ENCODE measurements at places on chromosomes 5 and 9.
A peak's percentile ranks its signal among the peaks of the same experiment; 100 is the strongest.

GRCh38 chr5:106423109-106423897 lies 1247.4 kb downstream of the EFNA5 start:
- no peak for DNase-seq

DNA sequence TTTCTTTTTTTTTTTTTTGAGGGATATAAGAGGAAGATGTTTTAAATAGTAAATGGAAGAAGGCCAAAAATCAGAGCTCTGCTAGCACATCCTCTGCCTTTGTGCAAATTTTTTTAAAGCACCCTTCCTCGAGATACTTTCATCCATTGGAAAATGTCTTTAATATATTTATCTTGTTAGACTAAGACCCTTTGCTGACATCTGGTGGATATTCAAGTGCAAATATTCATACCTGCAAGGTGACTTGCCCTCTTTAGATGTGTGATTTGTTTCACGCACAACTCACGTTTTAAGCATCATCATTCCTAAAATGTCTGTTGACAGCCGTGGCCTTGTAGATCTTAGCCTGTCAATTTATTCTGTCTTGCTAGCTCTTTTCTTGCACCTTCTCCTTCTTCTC lies 258.5 kb downstream of the AGTPBP1 start:
- no peak for DNase-seq

- no peak for DNase-seq
Observed at GRCh38 chr5:38466424-38467189, 89.8 kb downstream of the LIFR start.

- DNase-seq: no peak
Observed at GRCh38 chr5:158943057-158943456, 156.7 kb downstream of the EBF1 start.

DNA sequence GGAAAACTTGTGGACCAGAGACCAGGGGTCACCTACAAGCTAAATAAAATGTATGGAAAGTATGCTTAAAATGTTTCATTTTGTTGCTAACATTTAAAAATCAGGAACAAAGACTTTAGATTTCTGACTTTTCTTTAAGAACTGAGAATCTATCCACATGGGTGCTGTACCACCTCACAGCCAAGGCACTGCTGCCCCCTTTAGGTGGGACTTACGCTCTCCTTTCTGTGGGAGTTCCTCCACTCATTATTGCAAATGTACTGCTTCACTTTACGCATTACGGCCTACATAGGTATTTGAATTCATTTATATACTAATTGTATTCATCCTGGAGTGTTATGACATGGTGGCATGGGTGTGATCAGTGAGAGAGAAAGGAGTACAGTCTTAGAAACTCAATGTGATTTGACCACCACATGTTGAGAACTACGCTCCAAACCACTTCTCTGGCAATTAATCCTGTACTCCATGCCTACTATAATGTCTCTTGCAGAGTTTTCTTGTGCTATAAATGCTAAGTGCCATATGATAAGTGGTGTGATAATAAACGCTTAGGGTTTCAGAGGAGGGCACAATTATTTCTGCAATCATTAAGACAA lies 24.7 kb upstream of the CETN3 start:
- DNase-seq: peak; percentile 26

DNA sequence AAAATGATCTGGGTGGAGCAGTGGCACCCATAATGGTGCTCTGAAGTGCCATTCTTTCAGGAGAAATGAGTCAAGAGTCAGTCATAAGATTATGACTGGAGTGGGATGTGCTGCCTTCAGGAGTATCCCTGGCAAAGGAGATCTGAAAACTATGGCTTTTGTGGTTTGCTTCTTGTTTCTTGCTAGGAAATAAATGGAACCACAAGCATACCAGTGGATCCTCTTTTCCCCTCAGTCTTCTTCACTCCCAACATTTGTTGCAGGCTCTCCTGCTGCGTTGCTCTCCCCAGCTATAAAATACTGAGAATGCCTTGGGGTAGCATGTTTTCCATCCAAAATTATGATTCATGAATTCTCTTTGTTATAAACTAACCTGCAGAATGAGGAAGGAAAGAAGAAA lies 199.1 kb downstream of the NNT start:
- DNase-seq: no peak

GRCh38 chr5:51156838-51157237 lies 226.4 kb upstream of the ISL1 start:
- no peak for DNase-seq

- peak; percentile 20 for DNase-seq
Observed at GRCh38 chr9:112334432-112334841, 1.0 kb upstream of the PTBP3 start.

GRCh38 chr9:82164159-82164558 lies 175.6 kb downstream of the SPATA31D1 start:
- no peak for DNase-seq

DNA sequence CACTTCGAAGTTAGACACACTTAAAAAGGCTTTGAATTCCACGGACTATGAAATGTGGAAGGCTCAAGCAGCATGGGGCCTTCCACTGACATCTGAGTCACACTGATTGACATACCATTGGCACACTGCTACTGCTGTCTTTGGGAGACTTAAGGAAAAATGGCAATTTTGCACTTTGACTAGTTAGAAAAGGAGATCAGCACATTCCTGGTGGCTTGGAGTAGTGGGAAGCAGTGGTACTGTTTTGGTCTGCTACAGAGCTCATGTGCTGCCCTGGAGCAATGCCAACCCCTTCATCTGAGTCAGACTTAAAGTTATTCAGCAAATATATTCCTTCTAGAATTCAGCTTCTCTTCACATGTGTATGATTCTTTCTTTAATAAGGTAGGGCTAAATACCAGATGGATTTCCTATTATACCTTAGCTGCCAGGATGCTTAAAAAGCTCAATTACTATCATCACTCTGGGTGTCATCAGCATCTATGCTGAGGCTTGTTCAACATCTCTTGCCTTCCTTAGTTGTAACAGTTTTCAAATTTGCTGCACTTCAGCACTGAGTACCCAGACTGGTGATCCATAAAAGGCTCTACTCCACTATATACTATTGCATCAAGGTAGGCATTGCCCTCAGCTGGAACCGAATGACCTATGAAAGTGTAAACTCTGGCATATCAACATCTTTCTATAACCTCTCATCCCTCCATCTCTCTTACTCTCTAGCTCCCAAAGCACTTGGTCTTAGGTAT lies 42.3 kb upstream of the MOCS2 start:
- DNase-seq: no peak

DNA sequence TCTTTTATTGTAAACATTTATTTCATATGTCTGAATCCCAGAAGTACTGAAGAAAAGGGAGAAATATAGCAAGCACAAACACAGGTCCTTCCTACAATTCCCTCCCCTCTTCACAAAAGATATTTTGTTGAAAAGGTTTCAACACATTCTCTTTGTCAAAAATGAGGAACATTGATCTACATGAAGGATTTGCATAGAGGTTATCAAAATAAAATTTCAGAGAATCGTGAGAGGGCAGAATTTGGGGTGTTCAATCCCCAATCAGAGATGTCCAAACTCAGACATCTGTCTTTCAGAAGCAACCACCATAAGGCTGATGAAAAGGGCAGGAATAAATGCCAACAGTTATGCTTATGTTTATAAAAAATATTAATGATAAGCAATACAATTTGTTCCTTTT lies 69.2 kb downstream of the MARCHF3 start:
- DNase-seq: no peak

DNA sequence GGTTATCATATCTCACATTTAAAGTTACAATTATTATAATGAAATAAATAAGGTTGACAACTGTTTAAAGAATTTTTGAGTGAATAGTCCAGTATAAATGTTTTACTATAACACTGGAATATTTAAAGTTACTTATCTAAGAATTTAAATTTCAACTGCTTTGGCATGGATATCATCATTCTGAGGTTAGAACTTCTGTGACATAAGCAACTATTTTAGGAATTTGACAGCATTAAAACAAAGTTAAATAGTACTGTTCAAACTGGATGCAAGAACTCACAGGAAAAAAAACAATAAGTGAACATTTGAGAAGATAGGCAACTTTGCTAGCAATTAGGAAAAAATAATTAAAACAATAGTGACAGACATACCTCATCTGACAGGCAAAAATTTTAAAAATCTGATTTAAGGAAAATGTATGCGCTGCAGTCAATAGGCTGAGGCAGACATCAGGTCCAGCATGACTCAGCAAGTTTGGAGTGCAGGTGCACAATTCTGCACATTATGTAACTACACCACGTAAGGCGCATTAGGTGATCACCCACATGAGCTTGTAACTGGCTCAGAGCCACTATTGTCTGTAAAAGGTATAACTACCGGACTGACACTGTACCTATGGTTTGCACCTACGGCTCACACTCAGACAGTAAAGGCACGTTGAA lies 180.6 kb downstream of the PDE4D start:
- no peak for DNase-seq

DNA sequence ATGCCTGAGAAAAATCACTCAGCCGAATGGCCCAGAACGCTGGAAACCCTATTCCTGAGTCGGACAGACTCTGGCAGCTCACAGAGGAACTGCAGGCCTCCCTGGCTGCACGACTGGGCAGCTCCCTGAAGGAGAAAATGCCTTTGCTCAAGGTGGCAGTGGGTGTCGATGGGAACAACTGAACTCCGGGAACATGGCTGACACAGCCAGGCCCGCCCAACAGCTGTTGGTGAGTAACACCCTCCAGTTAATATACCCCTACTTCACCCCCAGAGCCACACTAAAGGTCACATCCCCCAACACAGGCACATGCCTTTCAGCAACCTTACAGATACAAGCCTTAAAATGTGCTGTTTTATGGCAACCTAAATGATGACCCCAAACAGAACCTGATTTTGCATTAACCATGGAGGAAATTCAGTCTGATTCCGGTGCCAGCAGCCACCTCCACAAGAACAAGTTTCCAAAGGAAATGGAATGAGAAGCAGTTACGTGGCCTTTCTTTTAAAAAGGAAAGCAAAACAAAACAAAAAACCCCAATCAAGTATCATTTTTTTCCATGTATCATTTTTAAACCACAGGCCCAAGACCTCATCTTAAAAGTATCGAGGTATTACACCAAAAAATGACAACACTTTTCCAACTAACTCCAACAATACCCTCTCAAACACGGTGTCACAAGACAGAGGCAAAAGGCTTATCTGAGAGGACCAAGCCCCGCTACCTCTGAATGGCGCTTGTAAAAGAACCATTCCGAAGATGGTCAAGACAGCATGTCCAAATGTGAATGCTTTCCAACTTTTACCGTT lies 3.1 kb downstream of the KLF9 start:
- peak; percentile 59 for DNase-seq

- no peak for DNase-seq
Observed at GRCh38 chr5:149794487-149794971, 64.4 kb downstream of the PPARGC1B start.

DNA sequence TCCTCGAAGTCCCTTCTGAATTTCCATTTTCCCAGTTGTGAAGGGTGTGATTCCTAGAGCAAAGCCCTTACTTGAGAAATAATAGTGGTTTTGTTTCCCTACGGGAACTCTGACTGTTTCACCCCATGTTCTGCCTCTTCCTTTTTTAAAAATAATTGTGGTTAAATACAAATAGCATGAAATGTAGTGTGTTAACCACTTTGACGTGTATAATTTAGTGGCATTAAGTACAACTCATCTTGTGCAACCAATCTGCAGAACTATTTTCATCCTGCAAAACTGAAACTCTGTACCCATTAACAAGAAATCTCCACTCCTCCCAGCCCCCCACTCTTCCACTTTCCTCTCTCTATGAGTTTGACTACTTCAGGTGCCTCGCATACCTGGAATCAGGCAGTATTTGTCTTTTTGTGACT lies 35.6 kb upstream of the HAND1 start:
- DNase-seq: no peak

DNA sequence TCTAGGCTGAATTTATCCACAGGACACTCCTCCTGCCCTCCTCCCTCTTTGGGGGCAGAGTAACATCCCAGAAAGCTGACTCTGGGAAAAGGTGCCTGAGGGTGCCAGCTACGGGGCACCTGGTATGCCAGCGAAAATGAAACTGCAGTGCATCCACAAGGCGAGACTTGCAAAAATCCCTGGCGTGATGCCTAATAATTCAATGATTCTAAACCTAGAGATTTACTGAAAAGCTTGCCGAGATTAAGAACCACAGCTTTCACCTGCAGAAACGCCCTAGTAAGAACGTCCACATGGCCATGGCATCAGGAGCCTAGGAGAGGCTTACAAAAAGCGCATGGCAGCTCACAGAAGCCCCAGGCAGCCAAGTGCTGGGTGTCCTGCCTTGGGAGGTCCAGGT lies 20.9 kb downstream of the CCNJL start:
- DNase-seq: no peak

DNA sequence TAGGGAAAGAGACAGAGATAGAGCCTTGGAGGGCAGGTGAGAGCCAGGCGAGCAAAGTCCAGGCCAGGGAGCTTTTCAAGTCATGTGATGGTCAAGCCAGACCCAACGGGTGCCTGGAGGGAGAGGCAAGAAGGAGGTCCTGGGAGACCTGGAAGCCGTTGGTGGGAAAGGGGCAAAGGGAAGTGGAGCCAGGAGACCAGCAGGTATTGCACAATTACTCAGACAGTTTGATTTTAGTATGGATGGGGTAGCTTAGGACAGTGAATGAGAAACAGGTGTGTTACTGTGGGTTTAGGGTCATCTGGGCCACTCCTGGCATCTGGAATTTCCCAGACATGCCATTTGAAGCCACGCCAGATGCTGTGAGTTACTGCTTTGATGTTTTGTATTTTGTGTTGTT lies 5.1 kb downstream of the SECISBP2 start:
- DNase-seq: no peak

DNA sequence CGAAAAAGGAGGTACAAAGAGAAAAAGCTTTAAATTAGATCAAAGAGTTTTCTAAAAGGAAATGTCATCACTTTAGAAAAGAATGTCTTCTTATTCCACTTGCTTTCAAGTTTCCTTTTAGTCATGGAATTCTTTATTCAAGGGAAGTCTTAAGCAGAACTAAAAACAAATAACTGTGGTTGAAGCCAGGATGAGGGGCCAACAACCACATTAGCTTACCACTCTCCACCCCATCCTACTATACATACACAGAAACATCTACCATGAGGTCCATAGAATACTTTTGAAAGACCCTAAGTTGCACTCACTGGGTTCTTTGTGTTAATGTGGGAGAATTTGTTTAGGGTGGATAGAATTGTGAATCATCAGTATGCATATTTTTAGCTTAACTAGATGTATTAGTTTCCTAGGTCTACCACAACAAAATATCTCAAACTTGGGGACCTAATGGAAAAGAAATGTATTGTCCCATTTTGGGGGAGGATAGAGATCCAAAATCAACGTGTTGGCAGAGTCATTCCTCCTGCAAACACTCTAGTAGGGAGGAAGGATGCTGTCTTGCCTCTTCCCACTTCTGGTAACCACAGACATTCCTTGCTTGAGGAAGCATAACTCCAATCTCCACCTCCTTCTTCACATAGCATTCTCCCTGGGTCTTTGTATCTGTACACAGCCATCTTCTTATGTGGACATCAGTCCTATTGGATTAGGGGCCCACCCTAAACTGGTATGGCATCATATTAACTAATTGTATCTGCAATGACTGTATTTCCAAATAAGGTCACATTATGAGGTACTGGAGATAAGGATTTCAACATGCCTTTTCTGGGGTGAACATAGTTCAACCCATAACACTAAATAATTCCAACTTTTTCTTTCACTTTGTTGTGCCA lies 239.4 kb downstream of the LURAP1L start:
- no peak for DNase-seq
